ENCODE measurements at places on chromosomes 1 and 21.

DNA sequence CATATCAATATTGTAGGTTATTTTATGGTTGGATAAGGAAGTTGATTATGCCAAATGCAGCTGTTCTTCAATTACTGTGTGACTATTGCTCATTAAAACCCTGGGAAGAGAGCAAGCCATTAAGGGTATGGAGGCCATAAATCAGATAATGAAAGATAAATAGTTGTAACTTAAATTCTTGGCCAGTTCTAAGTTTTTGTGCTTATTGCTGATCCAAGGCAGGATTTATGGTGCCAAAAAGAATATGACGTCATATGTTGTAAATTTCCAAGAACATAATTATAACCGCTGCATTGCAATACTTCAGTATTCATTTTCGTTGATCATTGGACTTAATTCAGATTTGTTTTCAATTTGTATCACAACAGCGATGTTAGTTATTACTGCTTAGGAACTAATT, 211.6 kb downstream of the LRRC40 start:
- DNase-seq: no peak

GRCh38 chr1:14682941-14683621, 84.6 kb downstream of the KAZN start:
- no peak for DNase-seq

DNA sequence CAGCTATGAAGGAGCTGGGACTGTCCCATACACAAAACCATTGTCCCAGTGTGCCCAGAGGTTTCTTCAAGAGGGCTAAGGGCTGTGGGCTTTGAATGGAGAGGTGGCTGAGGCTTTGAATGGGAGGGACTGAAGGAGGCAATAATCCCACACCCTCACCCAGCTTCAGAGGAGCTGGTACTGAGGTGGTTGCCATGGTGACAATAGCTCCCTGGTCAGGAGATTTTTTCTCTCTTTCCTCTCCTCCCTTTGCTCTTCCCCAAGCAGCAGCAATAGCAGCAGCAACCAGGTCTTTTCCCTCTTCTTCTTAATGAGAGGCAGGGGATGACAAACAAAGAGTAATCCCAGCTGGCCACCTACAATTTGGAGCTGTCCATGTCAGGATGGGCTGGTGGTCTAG, 1.6 kb downstream of the HPCAL4 start:
- no peak for DNase-seq

DNA sequence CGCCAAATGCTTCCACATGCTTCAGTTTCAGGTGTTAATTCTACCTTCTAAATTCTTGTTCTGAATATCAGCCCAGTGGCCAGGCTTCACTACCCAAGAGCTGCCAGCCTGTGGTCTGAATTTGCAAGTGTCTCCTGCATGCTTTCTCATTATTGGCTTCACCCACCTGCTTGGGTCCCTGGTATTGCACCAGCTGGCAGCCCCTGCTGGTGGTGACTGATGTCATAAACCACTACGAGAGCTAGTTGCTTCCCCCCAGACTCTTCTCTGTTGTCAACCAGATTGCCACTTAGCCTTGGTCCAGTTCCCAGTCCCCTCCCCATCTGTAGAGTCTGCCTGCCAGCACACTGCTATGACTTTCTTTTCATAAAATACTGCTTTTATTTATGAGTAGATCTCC, 197.7 kb upstream of the DUSP10 start:
- DNase-seq: no peak

DNA sequence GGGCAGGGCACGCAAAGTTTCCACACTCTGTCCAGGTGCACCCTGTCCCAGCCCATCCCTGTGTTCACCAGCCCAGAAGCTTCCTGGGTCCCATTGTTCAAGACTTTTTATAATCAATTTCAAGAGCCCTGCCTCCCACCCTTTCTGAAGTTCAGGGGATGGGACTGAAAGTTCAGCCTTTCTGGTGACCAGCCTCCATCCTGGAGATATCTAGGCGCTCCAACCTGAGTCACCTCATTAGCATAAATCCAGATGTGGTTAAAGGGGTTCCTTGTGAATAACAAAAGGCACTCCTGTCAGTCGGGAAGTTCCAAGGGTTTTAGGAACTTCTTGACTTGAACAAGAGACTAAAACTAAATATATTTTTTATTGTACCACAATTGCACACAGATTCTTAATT, 48.4 kb upstream of the RAP1A start:
- no peak for DNase-seq

DNA sequence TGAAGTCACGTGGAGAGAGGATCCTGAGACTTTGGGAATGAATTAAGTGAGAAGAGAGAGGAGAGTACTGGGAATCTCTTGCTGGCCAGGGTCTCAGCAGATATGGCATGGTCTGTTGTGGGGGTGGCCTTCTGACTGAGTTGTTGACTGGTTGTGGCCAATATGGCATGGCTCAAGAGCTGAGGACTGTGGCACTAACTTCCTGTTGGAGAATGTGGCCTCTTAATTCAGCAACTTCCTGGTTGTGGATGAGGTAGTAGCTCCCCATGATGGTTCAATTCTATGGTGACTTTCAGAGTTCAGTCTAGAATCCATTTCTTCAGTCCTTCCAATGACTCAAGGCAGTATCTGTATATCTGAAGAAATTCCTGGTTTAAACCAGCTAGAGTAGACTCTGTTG, 44.7 kb upstream of the PAXBP1 start:
- no peak for DNase-seq

GRCh38 chr1:157916887-157917570, 75.4 kb upstream of the CD5L start:
- DNase-seq: no peak

- DNase-seq: no peak
Observed at GRCh38 chr1:37905727-37906126, 41.1 kb downstream of the INPP5B start.

GRCh38 chr1:76013206-76013581, 61.4 kb upstream of the ST6GALNAC3 start:
- DNase-seq: no peak

- no peak for DNase-seq
Observed at GRCh38 chr1:205370780-205371179, 14.1 kb upstream of the KLHDC8A start.

DNA sequence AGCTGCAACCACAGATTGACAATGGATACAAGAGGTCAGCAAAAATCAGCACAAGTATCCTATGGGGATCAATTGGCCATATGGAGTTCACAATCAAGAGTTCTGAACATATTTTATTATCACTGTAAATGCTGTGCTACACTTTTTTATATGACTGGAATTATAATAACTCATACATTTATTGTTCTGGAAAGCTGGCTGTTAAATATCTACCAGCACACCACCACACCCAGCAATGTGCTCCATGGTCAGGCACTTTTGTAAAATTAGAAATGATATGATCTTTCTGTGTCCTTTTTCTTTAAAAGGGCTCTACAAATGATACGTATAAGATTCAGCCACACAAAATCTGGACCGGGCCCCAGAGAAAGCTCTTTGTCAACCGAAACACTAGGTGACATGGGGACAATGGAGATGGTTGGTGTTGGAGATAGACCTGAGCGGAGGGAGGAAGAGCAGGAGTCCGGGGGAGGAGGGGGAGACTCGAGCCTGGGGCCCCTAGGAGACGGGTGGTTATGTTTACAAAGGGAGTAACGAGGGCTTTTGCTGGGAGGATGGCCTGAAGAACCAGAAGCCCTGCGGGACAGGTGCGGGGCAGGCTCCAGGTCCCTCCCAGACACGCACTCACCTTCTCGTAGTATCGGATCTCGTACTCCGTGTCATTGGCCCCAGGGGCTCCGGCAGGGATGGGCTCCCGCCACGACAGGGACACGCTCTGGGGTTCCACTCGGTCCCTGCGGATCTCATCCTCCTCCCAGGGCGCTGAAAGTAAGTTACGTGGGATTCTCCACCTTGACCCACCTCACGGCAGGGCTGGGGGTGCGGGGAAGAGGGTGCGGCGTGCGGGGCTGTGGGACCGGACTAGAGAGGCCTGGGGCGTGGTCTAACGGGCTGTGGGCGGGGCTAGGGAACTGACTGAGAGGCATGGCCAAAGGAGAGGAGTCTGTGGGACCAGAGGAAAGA, 30.0 kb downstream of the EPHA10 start:
- DNase-seq: no peak

DNA sequence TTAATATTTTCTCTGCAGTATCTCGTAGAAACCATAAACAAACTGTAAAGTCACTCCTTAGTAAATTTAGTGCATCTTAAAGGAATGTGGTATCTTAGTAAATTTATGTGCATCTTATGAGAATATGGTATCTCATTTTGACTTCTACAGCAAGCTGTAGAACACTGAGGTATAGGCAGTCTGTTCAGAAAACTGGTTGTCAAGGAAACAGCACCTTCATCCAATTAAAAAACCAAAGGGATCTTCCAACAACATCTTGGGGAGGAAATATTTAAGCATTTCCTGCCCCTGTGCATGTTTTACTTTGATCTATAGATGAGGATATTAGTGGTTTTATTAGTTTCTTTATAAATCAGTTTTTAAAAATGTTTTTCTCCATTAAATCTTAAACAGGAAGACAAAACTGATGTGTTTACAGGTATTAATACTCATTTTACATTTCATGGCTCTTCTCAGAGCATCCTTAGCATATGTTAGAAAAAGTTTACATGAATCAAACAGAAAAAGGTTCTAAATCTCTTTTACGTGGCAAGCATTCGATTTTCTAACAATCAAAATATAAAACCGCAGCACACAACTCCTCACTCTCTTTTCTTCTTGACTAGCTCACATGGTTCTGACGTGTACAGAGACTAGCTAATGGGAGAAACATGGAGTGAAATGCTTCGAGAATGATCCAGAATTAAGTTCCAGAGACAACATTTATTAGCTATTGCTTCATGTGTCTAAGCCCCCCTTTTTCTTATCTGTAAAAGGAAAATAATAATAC, 668.8 kb downstream of the PTPRC start:
- DNase-seq: no peak

GRCh38 chr21:46124083-46124925, 26.4 kb downstream of the COL6A2 start:
- no peak for DNase-seq

DNA sequence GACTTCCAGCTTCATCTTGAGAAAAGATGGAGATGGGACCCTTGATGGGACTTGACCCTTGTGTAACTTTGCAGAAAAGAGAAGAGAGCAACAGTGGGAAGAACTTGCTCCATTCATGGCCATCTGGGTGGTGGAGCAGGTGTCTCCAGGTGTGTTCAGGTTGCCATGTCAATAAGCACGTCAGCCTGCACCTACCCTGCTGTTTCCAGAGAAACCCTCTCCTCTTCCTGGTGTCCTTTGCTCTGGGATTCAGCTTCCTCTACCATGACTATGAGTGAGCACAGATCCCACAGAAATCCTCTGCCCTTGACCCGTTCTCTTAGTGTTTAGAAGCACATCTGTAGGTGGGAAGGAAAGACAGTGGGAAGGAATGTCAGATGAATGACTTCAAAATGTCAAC, 21.8 kb upstream of the OTUD3 start:
- DNase-seq: no peak

DNA sequence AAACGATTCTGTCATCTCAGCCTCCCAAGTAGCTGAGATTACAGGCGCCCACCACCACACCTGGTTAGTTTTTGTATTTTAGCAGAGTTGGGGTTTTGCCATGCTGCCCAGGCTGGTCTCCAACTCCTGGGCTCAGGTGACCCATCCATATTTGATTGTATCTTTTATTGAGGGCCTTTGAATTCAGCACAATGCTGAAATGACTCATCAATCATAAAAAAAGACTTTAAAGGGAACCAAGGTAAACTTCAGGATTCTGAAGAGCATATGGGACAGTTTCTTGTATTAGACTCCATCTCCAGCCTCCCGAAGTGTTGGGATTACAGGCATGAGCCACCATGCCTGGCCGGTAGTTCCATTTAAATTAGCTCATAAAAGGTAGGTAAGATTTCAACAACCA, 232.2 kb downstream of the SETD4 start:
- DNase-seq: no peak

- no peak for DNase-seq
Observed at GRCh38 chr1:43306688-43307457, 6.1 kb downstream of the TIE1 start.

- no peak for DNase-seq
Observed at GRCh38 chr21:22890656-22891055, 1892.4 kb downstream of the NCAM2 start.

DNA sequence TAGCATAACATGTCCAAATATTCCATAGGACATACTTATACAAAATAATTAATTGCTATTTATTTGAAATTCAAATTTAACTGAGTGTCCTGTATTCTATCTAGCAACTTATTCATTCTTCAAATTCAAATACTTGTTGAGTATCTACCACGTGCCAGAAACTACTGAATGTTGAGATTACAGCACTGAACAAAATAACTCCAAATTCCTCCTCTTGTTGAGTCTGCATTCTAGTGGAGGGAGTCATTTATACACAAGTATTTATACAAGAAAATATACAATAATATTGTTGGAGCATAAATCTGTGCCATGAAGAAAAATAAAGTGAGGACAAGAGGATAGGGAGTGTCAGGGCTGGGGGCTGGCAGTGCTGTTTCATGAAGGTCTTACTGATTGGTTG, 43.7 kb upstream of the CDC42BPA start:
- DNase-seq: no peak

- DNase-seq: no peak
Observed at GRCh38 chr1:5099558-5099957, 445.1 kb downstream of the AJAP1 start.

GRCh38 chr1:61287014-61287413, 204.7 kb downstream of the NFIA start:
- DNase-seq: no peak

DNA sequence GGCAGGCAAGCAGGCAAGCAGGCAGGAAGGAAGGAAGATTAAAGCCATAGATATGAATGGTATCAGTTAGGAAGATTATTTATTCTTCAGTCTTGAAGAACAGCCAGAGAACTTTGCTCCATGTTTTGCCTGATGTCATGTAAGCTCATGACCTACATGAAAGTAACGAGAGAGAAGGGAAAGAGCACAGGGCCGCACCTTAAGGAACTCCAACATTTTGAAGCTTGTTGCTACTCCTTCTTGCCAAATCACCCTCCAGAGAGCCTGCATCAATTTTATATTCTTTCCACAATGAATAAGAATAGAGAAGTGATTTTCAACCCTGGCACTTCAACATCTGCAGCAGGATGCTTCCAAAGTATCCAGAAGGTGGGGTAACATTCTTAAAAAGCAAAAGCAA, 78.0 kb upstream of the EFHD2 start:
- DNase-seq: no peak

DNA sequence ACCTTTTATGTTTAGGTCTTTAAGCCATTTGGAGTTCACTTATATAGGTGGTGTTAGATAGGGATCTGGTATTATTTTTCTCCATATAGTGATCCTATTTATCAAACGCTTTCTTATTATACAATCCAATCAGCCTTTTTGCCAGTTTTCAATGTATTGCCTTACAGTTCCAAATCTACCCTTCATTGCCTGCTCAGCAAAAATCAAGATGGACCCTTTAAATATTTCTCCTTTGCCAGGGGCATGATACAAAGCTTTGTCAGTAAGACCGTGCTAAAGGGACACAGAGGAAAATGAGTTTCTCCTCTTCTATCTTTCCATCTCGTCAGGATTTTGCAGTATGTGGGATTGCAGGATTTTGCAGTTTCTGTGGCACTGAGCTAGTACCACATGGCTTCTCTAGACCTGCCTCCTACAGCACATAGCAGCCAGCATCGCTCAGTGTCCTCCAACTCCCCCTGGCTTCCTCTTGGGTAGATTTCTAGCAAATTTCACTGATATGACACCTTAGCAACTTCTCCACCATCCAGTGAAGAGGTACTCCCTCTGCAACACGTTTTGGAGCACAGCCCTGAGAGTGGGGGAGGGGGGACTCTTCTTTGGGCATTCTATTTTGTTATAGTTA, 22.5 kb upstream of the CAP1 start:
- DNase-seq: no peak

GRCh38 chr1:56965191-56965590, 624 bp downstream of the C8B start:
- DNase-seq: no peak

- DNase-seq: no peak
Observed at GRCh38 chr1:161083748-161084596, 5.4 kb downstream of the NECTIN4 start.

Measured in activated T-helper 1 cell treated with anti-CD3 and anti-CD28 coated beads, Interleukin-2, amount 50 U/mL, for 16 hours (primary cell).